ENCODE measurements at places on chromosomes 11 and 22.

GRCh38 chr11:95512682-95513081 lies 276.9 kb downstream of the FAM76B start:
- DNase-seq: peak; percentile 77

GRCh38 chr11:47864901-47865300 lies 16.8 kb upstream of the NUP160 start:
- no peak for DNase-seq

DNA sequence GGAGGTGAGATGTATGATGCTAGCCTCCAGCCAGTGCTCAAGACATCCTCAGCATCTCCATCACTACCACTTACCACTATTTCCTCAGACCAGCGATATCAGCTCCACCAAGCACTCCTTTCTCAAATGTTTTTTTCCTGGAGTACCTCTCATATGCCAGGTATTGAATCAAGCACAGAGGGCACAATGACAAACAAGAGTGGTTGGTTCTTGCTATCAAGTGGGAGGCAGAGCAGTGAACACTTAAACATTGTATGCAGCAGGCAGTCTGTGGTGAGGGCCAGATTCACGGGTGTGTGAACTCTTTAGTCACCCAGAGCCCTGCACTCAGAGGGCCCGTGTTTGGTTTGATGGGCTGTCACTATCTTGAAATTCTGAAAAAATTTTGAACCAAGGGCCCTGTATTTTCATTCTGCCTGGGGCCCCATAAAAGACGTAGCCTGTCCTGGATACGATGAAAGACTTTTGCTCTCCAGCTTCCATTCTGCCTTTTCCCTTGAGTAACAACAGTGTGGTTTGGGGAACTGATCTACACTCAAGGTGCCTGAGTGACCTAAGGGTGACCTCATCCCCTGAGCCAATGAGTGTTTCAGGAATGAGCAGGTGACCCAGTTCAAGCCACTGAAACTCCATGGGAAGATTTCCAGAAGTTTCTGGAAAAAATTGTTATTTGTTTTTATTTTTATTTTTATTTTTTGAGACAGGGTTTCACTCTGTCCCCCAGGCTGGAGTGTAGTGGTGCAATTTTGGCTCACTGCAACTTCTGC lies 348.4 kb upstream of the NARS2 start:
- no peak for DNase-seq

DNA sequence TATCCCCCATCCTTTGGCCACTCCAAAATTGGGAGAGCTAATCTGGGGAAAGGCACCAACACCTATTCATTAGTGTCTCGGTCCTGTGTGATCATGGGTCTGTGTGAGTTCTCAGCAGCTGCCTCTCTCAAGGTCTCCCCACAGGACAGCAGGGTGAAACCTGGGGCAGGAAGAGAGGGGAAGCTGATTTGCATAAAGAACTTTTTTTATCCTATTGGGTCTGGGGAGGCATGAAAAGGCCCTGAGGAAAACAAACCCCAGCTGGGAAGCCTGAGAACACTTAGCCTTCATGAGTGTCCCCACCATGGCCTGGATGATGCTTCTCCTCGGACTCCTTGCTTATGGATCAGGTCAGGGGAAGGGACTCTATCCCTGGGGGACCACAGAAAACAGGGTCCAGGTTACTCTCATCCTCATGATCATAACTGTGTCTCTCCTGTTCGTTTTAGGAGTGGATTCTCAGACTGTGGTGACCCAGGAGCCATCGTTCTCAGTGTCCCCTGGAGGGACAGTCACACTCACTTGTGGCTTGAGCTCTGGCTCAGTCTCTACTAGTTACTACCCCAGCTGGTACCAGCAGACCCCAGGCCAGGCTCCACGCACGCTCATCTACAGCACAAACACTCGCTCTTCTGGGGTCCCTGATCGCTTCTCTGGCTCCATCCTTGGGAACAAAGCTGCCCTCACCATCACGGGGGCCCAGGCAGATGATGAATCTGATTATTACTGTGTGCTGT lies 116.0 kb upstream of the TOP3B start:
- DNase-seq: no peak

DNA sequence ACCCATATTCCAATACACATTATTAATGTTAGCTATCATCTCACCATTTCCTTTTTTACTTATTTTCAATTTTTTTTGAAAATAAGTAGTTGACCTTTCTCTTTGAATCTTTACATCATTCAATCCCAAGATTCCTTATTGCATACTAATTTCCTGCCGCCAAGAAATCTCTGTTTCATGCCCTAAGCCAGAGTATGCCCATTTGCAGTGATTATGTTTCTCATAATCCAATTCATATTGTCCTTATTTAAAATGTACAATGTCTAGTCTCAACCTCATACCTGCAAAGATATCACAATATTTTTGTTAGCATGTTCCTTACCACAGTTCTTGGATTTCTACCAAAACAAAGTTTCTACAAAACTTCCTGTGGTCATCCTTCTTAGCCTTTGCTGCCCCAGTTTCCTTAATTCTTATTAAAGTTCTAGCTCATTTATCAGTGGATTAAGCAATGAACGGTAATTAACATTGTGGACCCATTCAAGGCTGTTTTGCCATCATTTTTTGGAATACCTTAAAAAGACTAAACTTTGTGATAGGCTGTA lies 75.3 kb downstream of the CD44 start:
- no peak for DNase-seq

GRCh38 chr22:44180706-44181032 lies at the start of gene PARVG:
Gene PARVG (plus strand): TSS chr22:44180925. CDS start chr22:44183330, 2,405 bp downstream.
- DNase-seq: no peak

DNA sequence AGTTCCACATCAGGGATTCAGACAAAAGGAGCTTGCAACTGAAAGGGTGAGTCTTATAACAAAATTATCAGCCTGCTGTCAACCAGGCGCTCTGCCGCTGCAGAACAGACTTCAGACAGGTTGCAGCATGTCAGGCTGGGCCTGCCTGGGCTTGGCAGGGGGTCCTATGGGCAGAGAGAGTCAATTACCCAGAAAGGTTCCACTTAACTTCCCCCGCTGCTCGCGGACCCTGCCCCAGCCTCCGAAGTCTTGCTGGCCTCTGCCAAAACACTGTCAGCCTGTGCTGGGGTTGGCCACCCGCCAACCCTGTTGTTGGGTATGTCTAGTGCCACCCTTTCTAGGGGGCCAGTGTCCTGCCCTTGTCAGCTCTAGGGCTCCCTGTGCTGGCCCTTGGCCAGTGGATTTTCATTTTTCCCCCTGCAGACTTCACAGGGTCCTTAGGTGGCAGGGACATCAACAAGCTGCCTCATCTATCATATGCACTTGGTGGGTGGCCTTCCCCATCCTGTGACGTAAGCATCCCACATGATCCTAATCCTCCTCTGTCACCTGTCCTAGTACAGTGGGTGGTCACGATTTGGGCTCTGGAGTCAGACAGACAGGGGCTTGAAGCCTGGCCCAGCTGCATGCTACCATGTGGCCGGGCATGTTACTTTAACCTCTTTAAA lies 166.5 kb upstream of the CADM1 start:
- peak; percentile 44 for DNase-seq

DNA sequence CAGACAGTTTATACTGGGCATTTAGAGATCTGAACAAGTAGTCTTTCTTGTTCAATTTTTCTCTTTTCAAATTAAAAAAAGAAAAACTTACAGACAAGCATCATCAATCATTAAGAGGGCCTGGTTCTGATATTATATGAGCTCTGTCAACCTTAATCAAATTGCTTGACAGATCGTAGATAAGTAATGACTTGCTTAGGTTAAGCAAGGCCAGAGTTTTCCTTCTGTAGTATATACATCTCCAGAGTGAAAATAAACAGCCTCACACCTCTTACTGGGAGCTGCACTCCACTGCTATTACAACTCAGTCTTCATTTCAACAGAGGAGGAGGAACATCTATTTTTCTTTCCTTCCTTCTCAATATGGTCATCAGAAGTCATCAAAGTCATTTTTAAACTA lies 13.5 kb downstream of the CDON start:
- DNase-seq: no peak

DNA sequence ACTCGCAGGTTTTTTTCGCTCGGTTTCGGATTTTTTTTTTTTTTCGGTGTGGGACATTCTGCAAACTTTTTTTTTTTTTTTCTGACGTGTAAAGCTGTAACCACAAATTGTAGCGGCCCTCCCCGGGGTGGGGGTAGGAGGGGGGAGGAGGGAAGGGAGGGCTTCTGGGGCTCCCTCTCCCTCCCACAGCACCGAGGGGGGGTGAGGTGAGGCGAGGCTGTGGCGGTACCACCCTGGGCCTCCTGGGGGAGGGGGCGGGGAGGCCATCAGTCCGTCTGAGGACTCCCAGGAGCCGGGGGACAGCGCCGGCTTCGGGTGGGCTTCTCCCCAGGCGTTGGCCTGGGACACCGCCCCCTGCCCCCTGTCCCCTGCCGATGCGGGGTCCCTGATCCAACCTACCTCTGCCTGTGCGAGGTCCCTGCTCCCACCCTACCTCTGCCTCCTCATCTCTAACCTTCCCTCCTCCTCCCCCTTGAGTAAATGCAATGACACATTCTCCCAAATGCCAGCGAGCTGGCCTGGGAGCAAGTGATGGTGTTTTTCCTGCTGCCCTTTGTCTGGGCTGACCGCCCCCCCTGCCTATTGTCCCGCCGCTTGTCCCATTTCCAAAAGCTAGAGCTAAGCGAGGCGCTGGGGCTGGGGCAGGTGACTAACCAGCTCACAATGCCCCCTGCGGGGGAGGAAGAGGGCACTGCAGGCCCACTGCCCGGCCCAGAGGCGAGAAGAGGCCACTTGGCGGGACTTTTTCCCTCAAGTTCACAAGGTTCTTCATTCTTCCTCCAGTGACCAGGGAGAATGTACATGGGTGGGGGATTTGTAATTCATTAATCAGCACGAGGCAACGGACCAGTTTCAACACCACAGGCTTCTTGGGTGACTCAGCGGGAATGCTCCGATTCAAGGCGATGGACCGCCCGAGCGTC lies 511 bp upstream of the CLCF1 start:
- DNase-seq: peak; percentile 79

DNA sequence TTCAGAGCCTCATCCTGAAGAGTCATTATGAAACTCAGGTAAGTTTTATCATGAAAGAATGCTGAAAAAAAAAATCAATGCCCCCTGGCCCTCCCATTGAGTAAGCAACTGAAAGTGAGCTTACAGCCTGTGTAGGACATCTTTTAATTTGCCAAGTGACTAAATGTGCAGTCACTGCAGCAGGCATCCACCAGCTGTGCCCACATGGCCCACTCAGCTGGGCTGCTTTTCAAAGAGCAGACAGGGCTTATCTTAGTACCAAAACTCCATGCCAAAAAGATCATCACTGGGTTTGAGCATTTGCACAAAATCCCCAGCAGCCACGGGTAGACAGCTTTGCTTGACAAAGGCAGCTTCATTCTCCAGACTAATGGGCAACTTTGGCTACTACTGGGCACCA lies 709.7 kb downstream of the NTM start:
- DNase-seq: peak; percentile 86

DNA sequence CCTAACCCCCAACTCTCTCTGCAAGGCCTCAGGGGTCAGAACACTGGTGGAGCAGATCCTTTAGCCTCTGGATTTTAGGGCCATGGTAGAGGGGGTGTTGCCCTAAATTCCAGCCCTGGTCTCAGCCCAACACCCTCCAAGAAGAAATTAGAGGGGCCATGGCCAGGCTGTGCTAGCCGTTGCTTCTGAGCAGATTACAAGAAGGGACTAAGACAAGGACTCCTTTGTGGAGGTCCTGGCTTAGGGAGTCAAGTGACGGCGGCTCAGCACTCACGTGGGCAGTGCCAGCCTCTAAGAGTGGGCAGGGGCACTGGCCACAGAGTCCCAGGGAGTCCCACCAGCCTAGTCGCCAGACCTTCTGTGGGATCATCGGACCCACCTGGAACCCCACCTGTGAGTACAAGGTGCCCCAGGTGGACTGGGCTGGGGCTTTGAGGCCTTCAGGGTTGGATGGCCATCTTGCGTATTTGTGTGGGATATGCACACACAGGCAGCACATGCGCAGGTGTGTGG lies at the start of gene BEST1:
Gene BEST1 (plus strand): TSS at position 317 of the 513 bp plus-strand sequence. CDS start 1,456 bp downstream, outside the sequence.
- DNase-seq: no peak

GRCh38 chr11:58592760-58593472 lies 14.1 kb downstream of the ZFP91 start:
- DNase-seq: no peak

DNA sequence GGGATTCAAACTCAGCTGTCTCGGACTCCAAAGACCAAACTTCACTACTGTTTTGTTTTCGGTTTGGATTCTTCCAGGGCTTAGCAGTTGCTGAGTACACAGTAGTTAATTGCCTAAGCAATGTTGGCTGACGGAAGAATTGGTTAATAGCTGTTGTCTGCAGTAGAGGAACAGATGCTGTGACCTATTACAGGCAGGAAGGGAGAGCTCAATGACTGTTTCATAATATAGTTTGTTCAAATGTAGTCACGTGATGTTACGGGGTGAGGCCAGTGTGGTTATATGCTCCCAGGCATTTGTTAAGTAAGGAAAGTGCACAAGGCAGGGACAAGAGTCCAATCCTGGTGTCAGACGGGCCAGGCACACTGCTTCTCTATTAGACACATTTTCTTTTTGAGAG lies 222.6 kb upstream of the CCDC90B start:
- DNase-seq: peak; percentile 4

DNA sequence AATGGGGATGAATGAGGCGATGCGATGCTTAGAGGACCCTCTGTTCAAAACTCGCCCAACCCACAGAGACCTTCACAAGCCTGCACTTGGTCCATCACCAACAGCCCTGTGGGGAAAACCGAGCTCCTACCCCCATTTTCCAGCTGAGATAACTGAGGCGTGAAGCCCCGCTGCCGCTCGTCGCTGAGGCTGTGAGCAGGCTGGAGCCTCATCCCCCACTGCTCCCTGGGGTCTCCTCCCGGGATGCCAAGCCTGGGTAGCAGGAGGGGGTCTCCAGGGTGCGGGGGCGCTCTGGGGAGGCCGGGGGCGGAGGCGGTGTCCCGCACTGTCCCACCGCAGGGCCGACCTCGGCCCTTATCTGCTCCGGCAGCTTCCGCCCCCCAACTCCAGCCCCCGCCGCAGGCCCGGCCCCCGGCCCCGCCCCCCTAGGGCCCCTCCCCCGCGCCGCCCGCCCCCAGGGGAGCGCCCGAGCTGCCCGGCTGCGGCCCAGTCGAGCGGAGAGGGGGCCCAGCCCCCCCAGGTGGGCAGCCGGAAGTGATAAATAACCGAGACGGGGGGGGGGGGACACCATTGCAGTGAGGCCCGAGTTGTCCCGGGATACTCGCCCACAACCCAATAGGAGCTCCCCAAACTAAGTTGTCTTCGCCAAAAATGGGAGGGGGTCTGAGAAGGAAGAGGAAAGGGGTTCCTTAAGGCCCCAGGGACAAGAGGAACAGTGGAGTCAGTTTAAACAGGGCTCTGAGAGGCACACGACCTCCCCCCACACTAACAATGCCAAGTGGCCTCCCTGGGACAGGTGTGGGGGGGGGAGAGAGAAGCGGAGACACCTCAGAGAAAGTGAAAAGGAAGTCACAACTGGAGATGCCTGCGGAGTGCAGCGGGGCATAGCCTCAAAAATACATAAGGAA lies 8.3 kb upstream of the SLC39A13 start:
- DNase-seq: peak; percentile 44
